ENCODE measurements at places on chromosomes 5 and 9. TPM values are rescaled to one million over a fixed set of nuclear protein-coding genes. Genes with fewer than 3 reads are reported as not detected.
A peak's percentile ranks its signal among the peaks of the same experiment; 100 is the strongest.

The TAF1L gene
- not detected for total RNA-seq

The KCNMB1 gene
- total RNA-seq, result 38.6 TPM

The PDGFRB gene
- 54.9 TPM for total RNA-seq

The NUP155 gene
- total RNA-seq, result 24.4 TPM

DNA sequence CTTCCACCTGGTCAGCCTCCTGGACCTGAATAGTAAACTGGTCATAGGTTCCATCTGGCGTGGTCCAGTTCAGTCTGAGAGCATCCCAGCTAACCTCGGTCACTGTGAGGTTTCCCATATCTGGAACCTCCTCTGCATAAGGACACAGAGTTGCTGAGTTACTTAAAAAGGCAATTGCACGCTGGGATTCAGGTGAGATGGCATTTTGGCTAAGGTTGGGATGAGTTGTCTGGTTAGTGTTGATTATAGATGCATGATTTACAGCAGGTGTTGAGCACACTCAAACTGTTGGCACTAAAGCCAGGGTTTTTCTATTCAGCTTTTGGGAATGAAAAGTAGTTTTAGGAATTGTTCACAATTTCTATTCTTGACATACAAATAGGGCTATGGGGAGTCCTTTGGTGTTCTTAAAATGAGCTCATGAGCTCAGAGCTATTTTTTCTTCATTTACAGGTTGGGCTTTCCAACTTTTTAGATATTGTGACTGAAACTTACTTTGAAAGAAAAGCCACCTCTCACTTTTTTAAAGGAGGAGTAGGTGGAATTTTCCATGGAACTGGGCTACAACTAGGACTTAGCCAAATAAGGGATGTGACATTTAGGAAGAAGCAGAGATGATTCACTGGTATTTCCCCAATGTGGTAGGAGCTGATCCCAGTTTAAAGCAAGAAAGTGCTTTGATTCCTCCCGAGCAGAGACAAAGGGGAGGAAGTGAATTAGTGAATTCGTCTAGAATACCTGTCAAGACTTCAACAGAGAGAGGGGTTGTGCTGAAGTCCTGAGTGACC, 54.7 kb downstream of the TNC start:
- no peak for DNase-seq

DNA sequence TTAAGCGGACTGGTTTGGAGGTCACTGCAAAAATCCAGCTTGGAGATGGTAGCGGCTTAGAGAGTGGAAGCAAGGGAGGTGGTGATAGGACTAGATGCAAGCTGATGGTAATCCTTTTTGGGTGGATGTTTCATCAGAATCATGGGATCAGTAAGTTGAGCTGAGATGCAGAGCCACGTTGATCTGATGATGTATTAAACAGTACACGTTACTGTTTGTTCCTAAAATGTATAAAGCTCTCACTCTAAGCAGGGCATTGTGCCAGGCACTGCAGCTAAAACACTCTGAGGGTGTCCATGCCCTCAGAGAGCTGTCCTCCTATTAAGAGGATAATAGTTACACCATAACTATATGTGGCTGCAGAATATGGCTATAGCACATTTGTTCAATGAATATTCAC, 93.1 kb downstream of the JAKMIP2 start:
- peak; percentile 75 for DNase-seq

The ARHGEF39 gene
- total RNA-seq, result 0.99 TPM

The LCN1 gene
- not detected for total RNA-seq

DNA sequence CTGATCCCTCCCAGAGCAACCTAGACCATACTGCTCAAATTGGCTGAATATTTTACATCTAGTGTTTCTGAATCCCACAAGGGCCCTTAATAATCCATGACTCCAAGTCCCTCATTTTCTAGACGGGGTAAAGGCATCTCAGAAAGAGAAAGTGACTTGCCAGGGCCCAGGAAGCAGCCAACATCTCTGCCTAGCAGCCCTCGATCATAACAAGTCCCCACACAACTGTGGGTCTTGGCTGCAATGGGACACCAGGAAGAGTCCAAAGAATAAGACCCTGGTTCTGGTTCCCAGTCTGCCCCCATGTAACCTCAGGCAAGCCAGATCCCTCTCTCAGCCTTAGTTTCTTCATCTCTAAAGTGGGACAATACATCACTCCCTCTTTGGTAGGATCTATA, 6.3 kb downstream of the ANXA6 start:
- DNase-seq, result no peak

DNA sequence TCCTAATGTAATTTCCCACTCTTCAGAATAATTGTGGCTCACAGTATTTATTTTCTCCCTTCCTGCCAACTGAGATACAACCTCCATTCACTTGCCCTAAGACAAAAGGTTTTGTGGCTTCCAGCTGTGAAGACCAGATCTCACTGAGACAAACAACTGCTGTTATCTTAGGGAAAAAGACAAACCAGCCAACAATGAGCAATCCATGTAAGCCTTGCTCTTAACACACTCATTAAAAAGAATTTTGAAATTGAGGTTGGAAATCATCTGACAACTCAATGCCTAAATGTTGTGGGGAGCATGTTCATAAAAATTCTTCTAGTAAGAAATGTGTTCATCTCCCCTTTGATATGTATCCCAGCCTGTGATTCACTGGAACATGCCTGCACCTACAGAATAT, 132.9 kb downstream of the ADAMTSL1 start:
- no peak for DNase-seq

The CBY3 gene
- 0.66 TPM for total RNA-seq

- no peak for DNase-seq
Observed at GRCh38 chr5:136086783-136087566, 45.7 kb upstream of the SMAD5 start.

The NEURL1B gene
- total RNA-seq, result 53.2 TPM

DNA sequence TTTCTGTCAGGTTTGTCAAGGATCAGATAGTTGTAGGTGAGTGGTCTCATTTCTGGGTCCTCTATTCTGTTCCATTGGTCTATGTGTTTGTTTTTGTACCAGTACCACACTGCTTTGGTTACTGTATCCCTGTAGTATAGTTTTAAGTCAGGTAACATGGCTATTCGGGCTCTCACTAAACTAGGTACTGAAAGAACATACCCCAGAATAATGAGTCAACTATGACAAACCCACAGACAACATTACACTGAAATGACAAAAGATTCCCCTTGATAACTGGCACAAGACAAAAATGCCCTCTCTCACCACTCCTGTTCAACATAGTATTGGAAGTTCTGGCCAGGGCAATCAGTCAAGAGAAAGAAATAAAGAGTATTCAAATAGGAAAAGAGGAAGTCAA, 535.3 kb upstream of the CYLC2 start:
- DNase-seq, result no peak

The DOK3 gene
- 7.1 TPM for total RNA-seq

DNA sequence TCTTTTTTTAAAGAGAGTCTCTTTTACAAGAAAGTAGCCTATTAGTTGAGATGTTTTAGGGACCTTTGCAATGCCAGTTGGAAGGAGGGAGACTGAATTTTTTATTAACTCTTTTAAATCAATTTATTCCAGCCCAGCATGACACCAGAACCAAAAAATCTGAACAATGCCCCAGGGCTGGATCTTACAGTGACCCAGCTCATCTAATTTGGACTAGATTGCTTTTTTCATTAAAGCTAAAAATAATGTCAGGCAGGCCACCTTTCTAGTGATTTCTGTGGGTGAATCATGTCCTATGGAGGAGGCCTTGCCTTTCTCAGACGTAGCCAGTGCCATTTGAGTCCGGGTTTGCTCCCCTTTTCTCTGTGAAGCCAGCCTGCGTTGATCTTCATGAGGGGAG, 38.8 kb downstream of the MAP1B start:
- no peak for DNase-seq

The SPINK6 gene
- total RNA-seq, result not detected

The INSL4 gene
- not detected for total RNA-seq

- DNase-seq, result peak; percentile 77
Observed at GRCh38 chr9:127783111-127784008, 2.5 kb upstream of the CDK9 start.

GRCh38 chr5:158430166-158430797, 571.3 kb upstream of the CLINT1 start:
- no peak for DNase-seq

GRCh38 chr5:91103353-91104061, 279.6 kb downstream of the ARRDC3 start:
- DNase-seq, result no peak

The MELK gene
- not detected for total RNA-seq

DNA sequence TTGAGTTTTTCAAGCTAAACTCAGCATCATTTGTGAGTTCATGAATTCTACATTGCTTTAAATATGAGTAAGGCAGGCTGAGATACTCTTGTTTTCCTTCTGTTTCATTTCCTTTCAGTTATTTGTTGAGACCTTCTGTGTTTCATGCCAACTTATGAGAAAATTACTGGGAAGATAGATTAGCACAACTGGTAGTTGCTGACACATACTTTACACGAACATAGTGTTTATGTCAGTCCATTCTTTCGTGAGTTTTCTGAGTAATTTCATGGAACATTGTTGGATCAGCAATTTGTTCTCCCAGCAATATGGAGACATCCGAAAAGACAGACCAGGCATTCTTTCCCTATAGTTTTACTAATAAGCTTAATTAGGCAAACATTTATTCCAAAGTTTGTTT, 102.0 kb upstream of the SMC5 start:
- DNase-seq, result no peak

- DNase-seq, result no peak
Observed at GRCh38 chr5:115394531-115394930, 98.1 kb upstream of the CCDC112 start.

- no peak for DNase-seq
Observed at GRCh38 chr5:41858890-41859289, 11.3 kb downstream of the OXCT1 start.

DNA sequence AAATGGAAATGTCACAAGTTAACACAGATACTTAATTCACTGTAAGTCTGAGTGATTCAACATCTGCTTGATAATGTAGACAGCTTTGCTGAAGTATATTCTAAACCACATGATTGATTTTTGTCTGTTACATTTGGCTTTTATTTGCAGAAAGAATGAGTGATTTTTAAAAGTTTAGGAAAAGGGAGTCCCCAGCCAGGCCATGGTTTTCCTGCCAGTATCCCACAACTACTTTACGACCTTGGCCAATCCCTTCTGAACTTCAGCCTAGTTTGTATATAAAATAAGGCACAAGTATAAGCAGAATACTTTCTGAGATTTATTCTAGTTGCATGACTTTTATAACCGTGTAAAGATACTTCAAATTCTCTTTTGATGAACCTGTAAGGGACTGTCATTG, 27.1 kb downstream of the WDR36 start:
- DNase-seq, result no peak

The AHRR gene
- 1.4 TPM for total RNA-seq

The MCIDAS gene
- total RNA-seq, result not detected

DNA sequence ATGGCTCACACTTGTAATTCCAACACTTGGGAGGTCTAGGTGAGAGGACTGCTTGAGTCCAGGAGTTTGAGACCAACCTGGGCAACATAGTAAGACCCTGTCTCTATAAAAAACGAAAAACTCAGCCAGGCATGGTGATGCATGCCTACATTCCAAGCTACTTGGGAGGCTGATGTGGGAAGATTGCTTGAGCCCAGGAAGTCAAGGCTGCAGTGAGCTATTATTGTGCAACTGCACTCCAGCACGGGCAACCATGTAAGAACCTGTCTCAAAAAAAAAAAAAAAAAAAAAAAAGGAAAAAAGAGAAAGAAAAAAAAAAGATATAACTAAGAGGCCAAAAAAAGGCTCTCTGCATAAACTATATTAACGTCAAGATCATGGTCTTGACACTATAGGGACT, 27.3 kb downstream of the GIN1 start:
- no peak for DNase-seq

The APBA1 gene
- total RNA-seq, result 6.4 TPM

- no peak for DNase-seq
Observed at GRCh38 chr9:20749496-20750198, 65.6 kb downstream of the FOCAD start.

The KLF4 gene
- total RNA-seq, result 61.8 TPM

The CCL21 gene
- total RNA-seq, result 61.6 TPM

- no peak for DNase-seq
Observed at GRCh38 chr5:34503379-34504253, 152.5 kb upstream of the RAI14 start.

The CCDC107 gene
- 88.9 TPM for total RNA-seq

DNA sequence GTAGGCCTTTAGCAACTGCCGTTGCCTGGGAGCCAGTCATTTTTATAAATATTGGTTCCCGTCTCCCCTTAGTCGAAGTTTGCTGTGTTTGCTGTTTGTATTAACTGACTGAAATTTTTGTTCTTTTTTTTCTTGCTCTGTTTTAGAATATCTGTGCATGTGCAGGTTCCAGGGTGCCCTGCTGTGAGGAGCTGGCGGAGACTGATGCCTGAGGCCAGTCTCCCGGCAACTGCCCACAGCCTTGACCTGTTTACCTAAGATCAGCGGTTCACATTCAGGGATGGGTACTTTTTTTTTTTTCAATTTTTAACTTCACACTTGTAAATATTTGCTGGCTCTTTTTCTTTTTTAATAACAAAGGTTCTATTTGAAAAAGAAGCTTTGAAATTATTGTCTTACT, 262.6 kb upstream of the ADAMTS16 start:
- DNase-seq, result no peak

DNA sequence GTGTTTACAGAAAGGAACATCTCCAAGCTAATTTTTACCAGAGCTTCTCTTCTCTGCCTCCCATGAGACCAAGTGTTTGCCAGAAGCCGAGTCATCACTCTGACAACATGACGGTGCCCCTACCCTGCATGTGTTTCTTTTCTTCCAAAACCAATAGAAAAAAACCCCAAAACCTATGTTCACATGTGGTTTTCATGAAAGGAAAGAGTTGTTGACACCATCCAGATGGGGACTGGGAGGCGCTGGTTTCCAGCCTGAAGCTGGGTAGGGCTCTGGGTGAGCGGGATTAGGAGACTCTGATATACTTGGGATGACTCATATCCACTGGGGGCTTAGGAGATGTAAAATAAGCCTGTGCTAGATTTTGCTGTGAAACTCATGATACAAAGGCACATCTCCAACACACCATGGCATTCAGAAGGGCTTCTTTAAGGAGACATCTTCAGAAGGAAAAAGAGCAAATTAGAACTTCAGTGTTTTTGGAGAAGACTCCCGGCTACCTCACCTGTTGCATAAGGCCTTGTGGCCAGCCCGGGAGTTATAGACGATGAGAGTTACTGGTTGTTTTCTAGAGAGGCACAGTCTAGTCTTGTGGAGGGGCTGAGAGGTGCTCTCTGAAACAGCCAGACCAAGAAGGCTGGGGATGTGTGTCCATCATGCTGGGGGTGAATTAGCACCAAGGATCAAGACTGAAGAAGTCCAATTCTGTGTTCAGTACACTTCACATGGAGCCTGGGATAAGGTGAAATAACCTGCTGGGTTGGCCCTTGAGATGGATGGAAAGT, 108.9 kb upstream of the LHFPL2 start:
- no peak for DNase-seq

The TSLP gene
- 1.2 TPM for total RNA-seq

The GNA14 gene
- total RNA-seq, result 15.0 TPM

- DNase-seq, result no peak
Observed at GRCh38 chr9:105318729-105319191, 74.3 kb downstream of the SLC44A1 start.
